ENCODE measurements at places on chromosomes 16 and 17.

- DNase-seq, result no peak
Measured at GRCh38 chr16:69077251-69077650, 28.2 kb upstream of the HAS3 start.

DNA sequence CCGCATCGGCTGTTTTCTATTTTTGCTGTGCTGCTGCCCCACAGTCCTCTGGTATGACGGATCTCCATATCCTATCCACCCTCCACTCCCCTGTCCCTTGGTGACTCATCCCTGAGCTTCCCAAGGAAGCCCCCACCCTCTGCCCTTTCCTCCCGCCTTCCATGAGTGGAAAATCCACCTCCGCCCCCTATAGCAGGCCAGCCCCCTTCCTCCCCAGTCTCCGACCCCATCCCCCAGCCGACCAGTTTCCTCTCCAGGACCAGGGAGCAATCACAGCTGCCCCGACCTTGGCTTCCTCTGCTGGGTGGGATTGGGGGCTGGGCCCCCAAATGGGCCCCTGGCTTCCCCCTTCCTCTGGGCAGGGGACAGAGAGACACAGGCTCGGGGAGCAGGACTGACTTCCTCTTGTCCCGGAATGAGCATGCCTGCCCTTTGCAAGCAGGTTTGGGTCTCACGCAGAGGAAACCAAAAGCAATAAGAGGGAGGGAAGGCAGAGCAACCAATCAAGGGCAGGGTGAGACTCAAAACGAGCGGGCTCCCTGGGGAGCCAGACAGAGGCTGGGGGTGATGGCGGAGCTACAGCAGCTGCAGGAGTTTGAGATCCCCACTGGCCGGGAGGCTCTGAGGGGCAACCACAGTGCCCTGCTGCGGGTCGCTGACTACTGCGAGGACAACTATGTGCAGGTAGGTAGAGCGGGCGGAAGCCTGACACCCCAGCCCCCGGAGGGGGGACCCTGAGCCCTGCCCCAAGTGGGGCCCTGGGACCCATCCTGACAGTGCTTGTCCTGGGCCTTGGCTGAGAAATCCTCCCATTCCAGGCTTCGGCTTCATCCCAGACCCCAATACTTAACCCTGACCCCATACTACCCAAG lies at the start of the genes ABI3 and GNGT2:
Gene ABI3 (plus strand): TSS at position 550 of the 872 bp plus-strand sequence. CDS start 18 bp downstream, at position 568.
Gene GNGT2 (minus strand): TSS at position 417 of the 872 bp plus-strand sequence. CDS start 3,152 bp downstream, outside the sequence.
- peak; percentile 67 for DNase-seq

- DNase-seq, result no peak
Measured at GRCh38 chr17:61168506-61168905, 231.1 kb upstream of the TBX2 start.

DNA sequence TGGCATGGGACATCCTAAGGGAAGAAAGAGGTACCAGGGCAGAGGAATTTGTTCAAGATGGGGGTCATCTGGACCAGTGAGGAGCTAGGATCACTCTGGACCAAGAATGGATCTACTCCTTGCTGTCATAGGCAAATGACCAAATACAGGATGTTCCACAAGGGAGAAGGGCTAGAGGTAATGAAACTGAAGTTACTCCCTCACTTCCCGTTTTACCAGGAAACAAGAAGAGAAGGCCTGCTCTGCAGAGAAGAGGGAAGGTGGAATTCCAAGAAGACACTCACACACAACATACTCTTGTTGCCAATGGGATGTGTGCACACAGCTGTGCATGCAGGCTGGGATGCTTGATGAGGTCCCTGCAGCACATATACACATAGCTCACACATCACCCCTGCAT lies 38.6 kb downstream of the NEUROD2 start:
- DNase-seq, result no peak

- DNase-seq, result no peak
Measured at GRCh38 chr17:9470171-9470570, 105.4 kb downstream of the STX8 start.

Data from left hindlimb (tissue), 1 donor.